RKO (cell line): ENCODE measurements at places on chromosomes 12 and 14.
A peak's percentile ranks its signal among the peaks of the same experiment; 100 is the strongest.

- DNase-seq = no peak
Measured at GRCh38 chr12:125696054-125696453, 630.8 kb downstream of the AACS start.

DNA sequence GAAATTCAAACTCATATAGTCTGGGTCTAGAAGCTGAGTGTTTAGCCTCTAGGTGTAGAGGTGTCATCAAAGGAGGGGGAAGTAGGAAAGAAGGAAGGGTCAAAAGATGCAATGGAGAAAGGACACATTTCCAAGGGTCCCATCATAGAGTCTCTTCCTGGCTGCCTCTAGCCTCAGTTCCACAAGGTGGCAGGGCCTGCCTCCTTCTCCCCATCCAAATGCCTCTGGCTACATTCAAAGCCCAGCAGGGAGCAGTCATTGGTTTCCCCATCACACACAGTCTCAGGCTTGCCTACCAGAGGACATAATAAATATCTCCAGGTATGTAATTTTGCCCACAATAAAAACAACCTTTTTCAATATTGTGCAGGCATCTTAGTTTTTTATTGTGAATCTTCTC lies 2.1 kb upstream of the CCT2 start:
- peak; percentile 70 for DNase-seq

GRCh38 chr14:30252151-30252550 lies 306.8 kb upstream of the G2E3 start:
- DNase-seq = no peak

DNA sequence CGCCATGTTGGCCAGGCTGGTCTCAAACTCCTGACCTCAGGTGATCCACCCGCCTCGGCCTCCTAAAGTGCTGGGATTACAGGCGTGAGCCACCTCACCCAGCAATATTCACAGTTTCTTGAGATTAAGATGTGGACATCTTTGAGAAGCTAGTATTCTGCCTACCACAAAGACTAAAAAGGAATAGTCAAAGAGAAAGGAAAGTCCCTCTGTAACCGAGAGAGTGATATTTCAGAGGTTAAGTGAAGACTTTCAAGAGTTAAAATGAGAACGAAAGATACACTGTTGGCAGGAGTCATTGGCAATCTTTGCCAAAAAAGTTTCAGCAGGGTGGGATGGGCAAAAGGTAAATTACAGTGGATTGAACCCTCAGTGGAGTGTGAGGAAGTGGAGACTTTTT lies 15.6 kb downstream of the DGKA start:
- no peak for DNase-seq

DNA sequence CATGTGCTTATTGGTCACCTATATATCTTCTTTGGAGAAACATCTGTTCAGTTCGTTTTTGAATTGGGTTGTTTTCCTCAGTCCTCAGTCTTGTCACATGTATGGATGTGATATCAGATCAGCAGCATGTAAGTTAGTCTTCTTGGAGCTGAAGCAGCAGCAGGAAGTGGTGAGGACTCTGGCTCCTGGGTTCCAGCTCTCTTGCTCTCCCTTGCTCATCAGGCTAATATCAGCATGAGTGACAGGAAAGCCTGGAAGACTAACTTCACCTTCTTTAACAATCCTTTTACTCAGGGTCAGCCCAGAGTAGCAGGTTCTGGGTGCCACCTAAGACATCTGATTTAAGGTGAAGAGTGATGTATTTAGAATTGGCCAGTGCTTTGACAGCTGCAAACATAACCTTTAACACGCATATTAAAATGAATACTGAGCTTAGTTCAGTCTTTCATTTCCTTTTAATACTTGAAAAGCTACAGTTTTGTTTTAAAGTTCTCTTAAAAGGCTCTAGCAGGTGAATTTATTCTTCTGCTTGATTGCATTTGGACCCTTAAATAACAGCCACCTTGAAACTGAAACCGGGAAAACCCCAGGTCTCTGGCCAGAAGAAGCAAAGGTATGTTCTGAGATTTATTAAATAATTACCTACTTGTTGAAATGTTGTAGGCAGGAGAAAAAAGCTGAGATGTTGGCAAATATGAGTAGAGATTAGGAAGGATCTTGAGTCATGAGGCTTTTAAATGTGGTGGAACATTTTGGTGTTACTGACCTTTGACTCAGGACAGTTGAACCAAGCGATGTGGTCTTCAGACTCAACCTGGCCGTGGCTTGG lies 54.3 kb downstream of the DRAM1 start:
- DNase-seq = no peak

- DNase-seq = no peak
Measured at GRCh38 chr12:75720812-75721641, 209.6 kb upstream of the KRR1 start.

DNA sequence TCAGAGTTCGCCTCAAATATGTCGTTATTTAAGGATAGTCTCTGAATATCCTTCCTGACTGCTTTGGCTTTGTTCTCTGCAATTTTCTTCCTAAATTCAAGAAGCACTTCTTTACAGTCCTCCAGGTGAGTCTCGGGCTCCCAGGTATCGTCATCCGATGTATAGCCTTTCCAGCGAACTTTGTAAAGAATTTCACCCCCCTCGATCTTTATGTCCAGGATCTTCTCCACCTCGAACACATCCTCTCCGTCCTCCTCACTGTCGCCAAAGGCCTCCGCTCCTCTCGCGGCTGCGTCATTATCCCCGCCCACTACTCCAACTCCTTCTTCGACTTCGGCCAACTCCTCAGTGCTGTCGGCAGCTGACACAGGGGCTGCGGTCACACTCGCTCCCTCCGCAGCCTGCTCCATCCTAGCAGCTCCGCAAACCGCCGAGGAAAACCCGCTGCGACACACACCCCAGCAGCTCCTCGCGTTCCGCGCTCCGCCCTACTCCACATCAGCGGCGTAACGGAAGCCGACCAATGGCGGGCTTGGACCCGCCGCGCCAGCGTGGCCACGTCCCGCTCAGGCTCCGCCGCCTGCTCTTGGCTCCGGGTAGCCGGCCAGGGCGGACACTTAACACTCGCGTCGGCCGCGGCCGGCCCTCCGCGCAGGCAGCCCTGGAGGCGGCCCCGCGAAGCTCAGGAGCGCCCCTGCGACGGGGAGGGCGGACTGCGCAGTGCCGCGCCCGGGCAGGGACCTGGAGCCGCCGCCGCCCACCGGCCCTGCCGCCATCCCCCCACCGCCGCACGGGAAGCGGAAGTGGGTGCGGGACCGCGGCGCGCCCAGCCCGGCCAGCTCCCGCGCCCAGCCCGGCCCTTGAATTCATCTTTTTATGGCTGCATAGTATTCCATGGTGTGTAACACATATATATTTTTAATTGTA lies 4.1 kb downstream of the CD163L1 start:
- DNase-seq = no peak

GRCh38 chr12:77925536-77926108 lies 94.9 kb downstream of the NAV3 start:
- DNase-seq = peak; percentile 95

GRCh38 chr12:92702754-92703679 lies at the start of gene PLEKHG7:
PLEKHG7 (plus strand) TSS chr12:92702989; CDS start chr12:92706632, 3,643 bp downstream.
- no peak for DNase-seq

DNA sequence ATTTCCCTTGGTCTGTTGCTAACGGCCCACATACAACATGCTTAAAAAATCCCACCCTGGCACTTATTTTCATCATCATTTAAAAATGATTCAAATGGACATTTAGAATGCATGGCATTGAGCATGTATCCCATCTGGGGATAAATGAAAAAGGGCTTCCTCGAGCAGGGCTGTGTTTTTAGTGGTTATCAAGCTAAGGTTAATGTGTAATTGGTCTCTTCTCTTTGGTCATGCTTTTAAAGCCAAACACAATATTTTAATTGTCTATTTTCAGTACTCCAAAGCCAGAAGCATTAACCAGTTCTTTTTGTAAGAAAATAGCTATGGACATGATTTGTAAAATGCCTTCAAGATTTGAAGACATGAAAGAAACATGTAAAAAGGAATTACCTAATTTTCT lies 1.9 kb upstream of the TRHDE start:
- DNase-seq = no peak

GRCh38 chr12:113119980-113120669 lies 15.4 kb downstream of the RASAL1 start:
- no peak for DNase-seq

- no peak for DNase-seq
Measured at GRCh38 chr14:58873228-58873953, 235.6 kb downstream of the DACT1 start.
